ENCODE measurements at places on chromosomes 11 and 22. TPM values are rescaled to one million over a fixed set of nuclear protein-coding genes. Genes with fewer than 3 reads are reported as not detected.

SNX32 gene
- total RNA-seq, result not detected

APOBEC3A gene
- total RNA-seq, result not detected

IFITM5 gene
- total RNA-seq, result not detected

DDX25 gene
- total RNA-seq, result 0.37 TPM

CARNS1 gene
- 1.0 TPM for total RNA-seq

GRCh38 chr11:74338963-74339362, 27.5 kb upstream of the P4HA3 start:
- H3K4me1 ChIP-seq, result no peaks in the 10 kb centered on the region
- H3K27me3 ChIP-seq, result no peaks in the 10 kb centered on the region
- no peaks in the 10 kb centered on the region for H3K36me3 ChIP-seq
- no peak for DNase-seq

- peaks cover 10% of the 10 kb centered on the region for H3K4me1 ChIP-seq
- no peak overlapping the region for H3K27ac ChIP-seq
- no peaks in the 10 kb centered on the region for H3K27me3 ChIP-seq
- H3K36me3 ChIP-seq, result no peaks in the 10 kb centered on the region
- DNase-seq, result no peak
Observed at GRCh38 chr22:45892681-45893461, 84.1 kb downstream of the WNT7B start.

- no peak overlapping the region for H3K27ac ChIP-seq
- H3K27me3 ChIP-seq, result no peaks in the 10 kb centered on the region
- H3K4me3 ChIP-seq, result no peak overlapping the region
- no peak for DNase-seq
- no peaks in the 10 kb centered on the region for H3K36me3 ChIP-seq
- H3K4me1 ChIP-seq, result peaks cover 13% of the 10 kb centered on the region
Observed at GRCh38 chr11:126006068-126006467, 56.6 kb downstream of the CDON start.

- no peaks in the 10 kb centered on the region for H3K36me3 ChIP-seq
- no peaks in the 10 kb centered on the region for H3K27me3 ChIP-seq
- H3K27ac ChIP-seq, result no peak overlapping the region
Observed at GRCh38 chr11:96204721-96205459, 138.1 kb downstream of the MAML2 start.

DNA sequence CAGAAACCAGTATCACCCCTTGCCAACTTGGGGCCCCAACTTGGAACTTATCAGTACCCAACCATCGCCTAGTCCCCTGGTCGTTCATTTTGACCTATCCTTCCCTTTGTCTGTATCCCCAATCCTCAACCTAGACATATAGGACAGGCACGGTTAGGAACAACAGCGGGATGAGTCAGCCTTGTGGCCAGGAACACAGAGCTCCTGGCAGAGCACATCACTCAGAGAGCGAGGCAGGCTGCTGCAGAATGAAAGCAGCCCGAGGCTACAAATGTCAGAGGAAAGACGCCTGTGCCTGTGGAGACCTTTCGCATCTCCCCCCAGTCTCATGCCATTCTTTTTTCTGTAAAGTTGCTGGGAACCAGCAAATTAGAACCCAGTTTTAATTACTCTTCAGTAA, 14.6 kb downstream of the DKK3 start:
- H3K36me3 ChIP-seq, result no peaks in the 10 kb centered on the region
- H3K27ac ChIP-seq, result no peak overlapping the region
- peak overlapping the region; percentile 31 for H3K4me3 ChIP-seq
- no peaks in the 10 kb centered on the region for H3K27me3 ChIP-seq
- peaks cover 44% of the 10 kb centered on the region for H3K4me1 ChIP-seq
